Muscle of back (tissue), 13 donors: ENCODE measurements at places on chromosomes 11 and 22. TPM values are rescaled to one million over a fixed set of nuclear protein-coding genes. Genes with fewer than 3 reads are reported as not detected.

DNA sequence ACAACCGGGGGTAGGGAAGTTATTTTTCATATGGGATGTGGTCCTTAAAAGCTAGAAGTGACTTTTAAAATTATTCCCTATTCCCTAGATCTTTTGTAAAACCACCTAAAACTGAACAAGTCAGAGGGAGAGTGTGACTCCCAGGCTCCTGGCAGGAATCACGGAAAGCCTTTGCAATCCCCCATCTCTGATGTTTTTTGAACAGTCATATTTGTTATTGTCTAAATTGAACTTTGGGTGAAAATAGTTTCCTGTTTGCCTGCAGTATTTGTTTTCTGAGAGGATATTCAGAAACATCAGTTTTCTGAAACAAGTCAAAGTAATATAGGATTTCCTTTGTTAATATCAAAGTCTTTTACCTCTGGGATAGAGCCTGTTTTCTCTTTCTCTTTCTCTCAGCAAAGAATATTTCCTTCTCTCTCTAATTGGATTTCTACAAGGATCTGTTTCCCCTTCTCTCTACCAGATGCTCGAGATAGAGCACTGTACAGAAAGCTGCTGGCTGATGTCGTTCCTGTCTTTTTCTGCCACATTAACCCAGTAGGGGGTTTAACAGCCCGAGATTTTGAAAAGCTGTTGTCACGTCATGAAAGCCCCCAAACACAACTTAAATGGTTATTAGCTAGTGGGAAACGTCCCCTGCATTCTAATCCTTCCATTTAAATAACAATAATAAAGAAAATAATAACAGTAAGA is 132.2 kb upstream of the PITPNB start:
- DNase-seq: peak; percentile 42

DNA sequence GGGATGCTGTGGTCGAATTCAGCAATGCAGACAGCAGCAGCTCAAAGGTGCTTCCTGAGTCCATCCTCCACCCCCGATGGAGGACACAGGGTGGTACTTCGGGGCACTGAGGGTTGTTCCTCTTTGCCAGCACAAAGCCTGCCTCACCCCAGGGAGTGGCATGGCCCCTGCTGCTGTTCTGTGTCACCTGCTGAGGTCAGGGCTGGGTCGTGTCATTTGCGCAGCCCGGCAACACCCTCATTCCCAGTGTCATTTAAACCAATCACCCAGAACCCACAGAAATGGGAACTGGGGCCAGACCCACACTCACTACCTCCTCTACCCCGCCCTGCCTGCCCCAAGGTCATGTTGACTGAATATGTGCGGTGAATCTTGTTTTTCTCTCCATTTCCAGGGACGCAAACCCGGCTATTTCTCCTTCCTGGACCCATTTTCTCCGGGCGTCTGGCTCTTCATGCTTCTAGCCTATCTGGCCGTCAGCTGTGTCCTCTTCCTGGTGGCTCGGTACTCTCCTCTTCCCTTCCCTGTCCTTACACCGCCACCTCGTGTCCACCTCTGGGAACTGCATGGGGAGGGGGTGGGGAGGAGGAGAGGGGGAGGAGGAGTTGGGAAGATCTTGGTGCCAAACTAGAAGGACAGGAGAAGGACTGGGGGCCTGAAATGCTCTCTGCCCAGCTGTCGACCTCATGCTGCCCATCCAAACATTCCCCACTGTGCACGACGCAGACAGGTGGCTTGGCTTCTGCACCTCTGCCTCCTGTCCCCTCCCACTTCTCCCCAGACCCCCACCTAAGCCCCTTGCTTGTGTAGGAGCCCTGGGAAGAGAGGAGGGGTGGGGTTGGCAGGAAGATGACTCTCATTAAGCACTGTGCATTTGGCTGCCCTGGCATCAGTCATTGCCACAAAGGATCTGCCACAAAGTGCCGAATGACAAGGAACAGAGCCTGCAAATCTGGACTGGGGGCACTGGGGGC is 71.2 kb upstream of the TBCEL start:
- DNase-seq: peak; percentile 79

FGF19 gene
- 1.1 TPM for polyA plus RNA-seq

DNA sequence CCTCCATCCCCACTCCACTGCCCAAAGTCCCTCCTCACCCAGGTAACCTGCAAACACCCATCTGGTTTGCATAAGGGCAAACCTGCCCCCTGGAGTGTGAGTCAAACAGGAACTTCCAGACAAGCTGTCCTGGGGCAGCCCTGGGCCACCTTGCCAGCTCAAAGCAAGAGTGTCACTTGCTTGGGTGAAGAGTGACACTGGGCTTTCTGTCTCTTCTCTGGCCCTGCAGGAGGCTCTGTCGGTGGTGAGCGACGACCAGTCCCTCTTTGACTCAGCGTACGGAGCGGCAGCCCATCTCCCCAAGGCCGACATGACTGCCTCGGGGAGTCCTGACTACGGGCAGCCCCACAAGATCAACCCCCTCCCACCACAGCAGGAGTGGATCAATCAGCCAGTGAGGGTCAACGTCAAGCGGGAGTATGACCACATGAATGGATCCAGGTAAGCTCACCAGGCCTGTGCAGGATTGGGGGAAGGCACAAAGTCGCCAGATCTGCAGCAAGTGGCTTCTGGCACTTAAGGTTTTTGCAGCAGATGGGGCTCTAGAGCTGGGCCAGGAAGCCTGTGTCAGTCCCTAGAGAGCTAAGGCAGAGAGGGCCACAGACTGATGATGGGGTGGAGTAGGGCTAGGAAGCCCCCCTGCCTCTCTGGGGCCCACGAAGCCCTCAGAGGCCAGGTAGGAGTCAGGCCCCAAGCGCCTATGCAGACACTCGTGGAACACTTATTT is 64.2 kb downstream of the FLI1 start:
- DNase-seq: no peak

DNA sequence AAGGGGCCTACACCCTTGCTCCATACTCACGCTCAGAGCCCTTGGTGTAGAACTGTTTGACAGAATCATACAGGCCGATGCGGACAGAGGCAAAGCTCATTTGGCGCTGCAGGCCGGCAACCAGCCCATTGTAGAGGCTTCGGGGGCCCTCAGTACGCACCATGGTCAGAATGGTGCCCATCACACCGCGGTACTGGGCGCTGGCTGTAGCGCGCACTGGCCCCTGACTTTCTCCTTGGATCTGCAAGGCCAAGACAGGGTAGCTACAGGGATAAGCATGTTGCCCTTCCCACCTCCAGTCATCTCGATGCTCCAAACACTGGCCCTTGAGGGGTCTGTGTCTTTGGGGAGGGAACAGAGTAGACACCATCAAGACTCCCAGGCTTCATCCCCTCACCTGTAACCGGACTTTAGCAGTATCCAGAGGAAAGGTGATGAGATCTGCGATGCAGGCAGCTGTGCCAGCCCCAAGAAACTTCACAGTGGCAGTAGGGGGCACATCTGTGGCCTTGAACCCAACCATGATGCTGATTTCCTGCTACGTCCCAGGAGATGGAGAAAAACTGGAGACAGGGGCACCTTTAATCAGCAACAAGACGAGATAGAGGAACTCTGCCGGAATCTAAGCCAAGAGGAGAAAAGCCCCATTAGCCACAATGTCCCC is 4.7 kb downstream of the UCP2 start:
- no peak for DNase-seq

DNA sequence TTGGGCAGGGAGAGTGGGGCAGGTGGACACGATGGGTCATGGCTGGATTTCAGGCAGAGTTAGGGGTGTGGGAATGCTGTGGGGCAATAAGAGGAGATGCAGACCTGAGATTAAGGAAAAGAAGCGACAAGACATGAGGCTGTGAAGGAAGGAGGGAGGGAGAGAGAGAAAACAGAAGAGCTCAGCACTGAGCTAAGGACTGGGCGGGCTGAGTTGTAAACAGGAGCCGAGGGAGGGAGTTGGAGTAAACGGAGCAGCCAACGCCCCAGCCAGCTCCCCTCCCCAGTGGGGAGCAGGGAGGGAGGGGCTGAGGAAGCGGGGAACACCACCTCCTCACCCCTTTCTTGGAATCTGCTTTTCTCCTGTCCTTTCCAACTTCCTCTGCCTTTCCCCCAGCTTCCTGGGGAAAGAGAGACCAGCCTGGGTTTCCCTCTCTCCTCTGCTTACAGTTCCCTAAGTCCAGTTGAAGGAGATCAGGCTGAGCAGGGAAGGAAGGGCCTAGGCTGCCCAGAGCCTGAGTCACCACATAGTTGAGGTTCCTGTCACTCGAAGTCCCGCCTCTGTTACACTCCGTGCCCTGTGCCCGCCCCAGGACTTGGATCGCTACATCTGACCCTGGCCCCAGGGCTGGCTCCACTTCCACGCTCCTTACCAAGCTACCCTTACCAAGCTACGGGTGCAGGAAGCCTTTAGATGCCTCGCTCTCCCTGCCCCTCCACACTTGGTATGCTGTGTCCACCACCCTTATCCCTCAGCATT is 6.7 kb upstream of the AHNAK start:
- peak; percentile 96 for DNase-seq

PSMA1 gene
- 141 TPM for polyA plus RNA-seq

SLC22A25 gene
- not detected for polyA plus RNA-seq

DNA sequence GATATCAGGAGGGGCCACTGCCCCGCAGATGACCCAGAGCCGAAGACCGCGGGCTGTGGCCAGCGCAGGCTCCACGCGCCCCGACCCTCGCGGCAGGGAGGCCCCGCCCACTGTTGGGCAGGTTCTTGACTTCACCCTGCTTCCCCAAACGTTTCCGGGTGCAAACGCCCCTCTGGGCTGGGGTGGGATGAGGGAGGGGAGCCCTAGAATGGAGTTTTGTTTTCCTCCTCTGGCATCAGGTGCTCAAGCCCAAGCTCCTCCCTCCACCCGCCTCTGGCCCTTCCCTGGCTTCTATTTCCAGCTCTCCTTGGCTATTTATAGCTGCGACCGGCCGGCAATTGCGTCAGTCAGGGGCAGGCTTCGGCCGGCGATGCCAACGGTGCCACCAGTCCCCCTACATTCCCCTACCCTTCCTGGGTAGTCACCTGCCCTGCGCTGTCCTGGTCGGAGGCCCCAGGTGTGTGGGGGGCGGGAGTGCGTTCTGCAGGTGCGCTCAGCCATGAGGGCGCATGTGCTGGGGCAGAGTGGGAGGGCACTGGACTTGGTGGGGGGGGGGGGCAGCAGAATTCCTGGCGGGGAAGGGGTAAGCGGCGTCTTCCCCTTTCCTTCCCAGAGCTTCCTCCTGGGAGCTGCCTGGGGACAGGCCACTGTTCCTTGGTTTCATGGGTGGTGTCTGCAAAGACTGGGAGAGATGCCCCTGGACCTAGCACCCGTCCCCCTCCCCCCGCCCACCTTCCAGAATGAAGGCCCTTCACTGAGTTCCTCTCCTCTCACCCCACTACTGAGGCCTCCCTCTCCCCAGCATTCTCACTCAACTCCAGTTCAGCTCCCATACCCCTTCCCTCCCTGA is 23.6 kb downstream of the DUSP8 start:
- DNase-seq: peak; percentile 64

OR52E8 gene
- not detected for polyA plus RNA-seq

GRCh38 chr11:34586488-34587281 is 34.2 kb upstream of the EHF start:
- DNase-seq: no peak

DNA sequence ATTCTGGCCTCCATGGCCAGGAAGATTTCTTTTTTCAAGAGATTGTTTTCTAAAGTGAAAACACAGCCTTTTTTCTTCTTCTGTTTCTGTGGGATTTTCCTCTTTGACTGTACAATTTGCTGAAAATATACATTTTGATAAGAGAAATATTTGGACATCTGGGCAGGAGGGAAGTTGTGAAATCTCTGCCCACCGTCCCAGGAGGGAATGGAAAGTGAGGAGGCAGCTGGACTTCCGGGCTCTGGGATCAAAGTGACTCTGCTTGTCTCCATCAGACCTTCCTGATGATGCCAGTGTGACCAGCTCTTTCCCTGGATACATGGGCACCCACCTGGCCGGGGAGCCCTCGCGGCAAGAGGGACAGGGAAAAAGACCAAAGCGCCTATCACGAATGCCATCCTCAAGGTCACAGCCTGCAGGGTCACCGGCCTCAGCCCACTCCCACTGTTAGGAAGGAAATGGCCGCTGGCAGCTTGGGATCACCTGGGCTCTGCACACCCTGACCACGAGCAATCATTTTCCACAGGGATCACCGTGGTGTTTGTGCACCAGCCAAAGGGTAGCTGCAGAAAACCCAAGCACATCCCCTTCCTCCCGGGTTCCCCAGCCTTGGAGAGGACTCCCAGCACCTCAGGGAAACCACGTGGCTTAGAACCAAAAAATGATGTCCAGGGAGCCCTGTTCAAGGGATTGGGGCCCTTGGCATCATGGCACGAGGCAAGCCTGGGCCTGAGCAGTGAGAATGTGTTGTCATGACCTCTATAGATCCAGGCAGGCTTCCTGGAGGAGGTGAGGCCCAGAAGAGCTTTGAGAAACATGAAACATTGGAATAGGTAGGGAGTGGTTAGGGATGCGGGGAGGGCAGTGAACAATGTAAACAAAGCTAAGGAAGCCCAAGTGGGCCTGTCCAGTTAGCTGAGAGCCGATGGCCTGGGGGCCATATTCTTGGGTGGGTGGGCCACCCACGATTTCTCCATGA is 29.1 kb upstream of the CCND1 start:
- DNase-seq: no peak

- DNase-seq: peak; percentile 80
Measured at GRCh38 chr22:27538666-27539065, 262.9 kb downstream of the MN1 start.

GRCh38 chr22:23067023-23067650 is 3.2 kb upstream of the GNAZ start:
- no peak for DNase-seq

GRCh38 chr11:110715541-110715940 is 3.3 kb upstream of the ARHGAP20 start:
- peak; percentile 39 for DNase-seq

- no peak for DNase-seq
Measured at GRCh38 chr11:77522215-77522614, 48.3 kb upstream of the PAK1 start.

MS4A3 gene
- polyA plus RNA-seq: 0.45 TPM

- DNase-seq: no peak
Measured at GRCh38 chr11:794766-795633, 3.1 kb downstream of the SLC25A22 start.

GRCh38 chr22:37431366-37431765 is 4.1 kb upstream of the ELFN2 start:
- DNase-seq: no peak

DNA sequence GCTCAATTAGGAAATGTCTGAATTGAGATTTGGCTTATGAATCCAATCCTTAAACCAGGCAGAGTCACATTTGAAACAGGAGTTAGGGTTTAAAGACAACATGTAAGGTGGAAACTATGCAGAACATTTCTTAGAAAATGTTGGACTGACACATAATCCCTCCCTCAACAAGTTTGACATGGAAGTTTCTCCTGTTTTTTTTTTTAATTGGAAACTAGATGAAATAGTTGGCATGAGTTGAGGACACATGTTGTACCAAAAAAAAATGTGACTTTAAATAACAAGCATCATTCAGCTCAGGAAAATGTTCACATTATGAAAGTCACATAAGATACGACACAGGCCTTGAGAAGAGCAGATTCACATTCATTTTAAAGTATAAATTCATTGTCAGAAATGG is 154.9 kb upstream of the DDI1 start:
- peak; percentile 77 for DNase-seq
